Stimulated activated CD4-positive, alpha-beta T cell treated with anti-CD3 and anti-CD28 coated beads, Interleukin-1b, Interleukin-23, amount 100 ng/mL, for 4 hours (primary cell): ENCODE measurements at places on chromosomes 3 and 15.
A peak's percentile ranks its signal among the peaks of the same experiment; 100 is the strongest.

- no peak for DNase-seq
Observed at GRCh38 chr15:25931851-25932250, 68.7 kb upstream of the ATP10A start.

GRCh38 chr15:58478579-58478978, 46.8 kb downstream of the LIPC start:
- DNase-seq = no peak

DNA sequence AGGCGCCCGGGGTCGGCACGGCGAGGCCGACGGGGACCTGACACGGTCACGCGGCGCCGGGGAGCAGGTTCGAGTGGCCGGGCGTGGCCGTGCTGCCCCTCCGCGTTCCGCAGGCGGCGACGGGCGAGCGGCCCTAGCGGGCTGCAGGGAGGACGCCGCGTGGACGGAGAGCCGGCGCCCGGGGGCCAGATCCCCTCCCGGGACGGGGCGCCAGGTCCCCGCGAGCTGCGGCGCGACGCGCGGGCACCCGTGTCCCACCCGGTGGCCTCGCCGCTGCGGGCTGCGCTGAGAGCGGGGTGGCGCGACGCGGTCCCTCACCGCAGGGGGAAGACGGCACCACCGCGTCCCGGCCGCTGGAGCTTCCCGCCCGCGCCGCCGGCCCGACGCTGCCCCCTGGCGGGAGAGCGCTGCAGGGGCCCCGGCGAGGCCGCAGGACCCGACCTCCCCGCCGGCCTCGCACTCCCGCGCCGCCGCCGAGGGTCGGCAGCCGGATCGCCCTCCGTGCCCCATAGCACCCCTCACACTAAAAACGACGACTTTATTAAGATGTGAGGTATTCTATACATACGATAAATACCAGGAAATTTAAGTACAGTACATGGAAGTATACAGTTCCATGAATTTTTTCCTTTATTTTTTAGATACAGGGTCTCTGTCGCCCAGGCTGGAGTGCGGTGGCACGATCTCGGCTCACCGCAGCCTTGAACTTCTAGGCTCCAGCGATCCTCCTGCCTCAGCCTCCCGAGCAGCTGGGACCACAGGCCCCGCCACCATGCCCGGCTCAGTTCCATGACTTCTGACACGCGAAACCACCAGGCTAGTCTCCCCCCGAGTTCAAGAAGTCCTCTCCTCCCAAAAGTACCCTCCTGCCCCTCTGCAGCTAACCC, 1.3 kb upstream of the PIGZ start:
- peak; percentile 56 for DNase-seq

DNA sequence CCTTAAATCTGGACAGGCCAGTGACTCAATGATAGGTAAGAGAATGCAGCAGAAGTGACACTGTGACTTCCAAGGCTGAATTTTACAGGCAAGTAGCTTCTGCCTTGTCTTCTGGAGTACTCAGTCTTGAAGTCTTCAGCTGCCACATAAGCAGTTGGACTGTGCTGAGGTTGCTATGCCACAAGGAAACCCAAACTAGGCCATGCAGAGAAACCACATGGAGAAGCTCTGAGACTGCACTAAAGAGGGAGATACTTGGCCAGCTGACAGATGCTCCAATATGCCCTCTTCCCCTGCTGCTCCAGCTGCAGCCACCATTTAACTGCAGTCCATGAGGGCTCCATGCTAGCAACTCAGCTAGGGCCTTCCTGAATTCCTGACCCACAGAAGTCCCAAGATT, 119.4 kb upstream of the GADL1 start:
- DNase-seq = no peak

GRCh38 chr3:47628426-47628825, 49.8 kb upstream of the CSPG5 start:
- DNase-seq = no peak

DNA sequence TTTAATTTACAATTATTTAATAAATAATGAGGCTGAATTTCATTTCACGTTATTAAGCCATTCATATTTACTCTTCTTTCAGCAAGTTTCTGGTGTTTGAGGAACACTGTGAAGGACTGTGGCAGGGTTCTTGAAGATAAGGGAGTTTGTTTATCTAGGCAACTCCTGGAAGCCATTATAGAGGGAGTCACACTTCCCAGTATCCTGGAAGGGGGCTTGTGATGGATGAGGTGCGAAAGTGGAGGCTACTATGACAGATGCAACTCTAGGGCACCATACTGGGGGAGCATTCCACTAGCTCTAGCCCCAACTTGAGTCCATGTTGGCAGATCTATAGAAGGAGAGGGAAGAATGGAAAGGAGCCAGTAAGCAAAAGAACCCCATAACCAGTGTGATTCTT, 14.4 kb downstream of the CNOT10 start:
- DNase-seq = no peak

- no peak for DNase-seq
Observed at GRCh38 chr3:42007785-42008184, 45.9 kb upstream of the ULK4 start.

DNA sequence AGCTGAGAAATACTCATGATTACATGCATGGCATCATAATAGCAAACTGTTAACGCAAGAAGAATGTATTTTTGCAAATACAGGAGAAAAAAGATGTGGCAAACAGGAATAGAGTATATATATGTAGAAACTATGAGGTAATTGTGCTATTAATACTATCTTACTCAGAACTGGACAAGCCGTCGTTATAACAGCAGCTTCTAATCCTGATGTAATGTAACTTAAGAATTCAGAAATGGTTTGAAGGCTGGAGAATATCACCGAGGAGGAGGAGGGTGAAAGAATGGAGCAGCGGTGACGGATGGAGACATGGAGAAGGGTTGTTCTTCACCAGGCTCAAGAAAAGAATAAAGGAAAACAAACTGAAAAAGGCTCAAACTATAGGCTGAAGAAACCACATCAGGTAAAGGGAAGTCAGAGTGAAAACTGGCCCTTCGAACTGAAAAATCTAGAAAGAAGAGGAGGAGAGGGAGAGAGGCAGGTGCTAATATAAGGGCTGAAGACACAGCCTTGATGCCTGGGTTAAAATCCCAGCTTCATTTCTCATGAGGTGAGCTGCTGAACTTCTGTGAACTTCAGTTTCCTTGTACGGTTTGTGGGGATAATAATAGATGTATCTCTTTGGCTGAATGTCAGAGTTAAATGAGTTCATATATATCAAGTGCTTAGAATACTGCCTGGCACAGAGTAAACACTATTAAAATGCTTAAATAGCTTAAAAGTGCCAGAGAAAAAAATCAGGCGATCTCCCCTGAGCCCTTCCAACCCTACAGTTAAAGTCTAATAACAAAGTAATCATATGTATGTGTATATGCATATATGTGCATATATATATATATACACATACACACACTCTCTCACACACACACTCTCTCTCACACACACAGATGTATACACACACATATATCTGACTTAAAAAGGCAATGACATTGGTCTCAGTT, 43.9 kb downstream of the GOLIM4 start:
- DNase-seq = no peak

GRCh38 chr3:190014940-190015339, 105.8 kb downstream of the P3H2 start:
- DNase-seq = no peak

DNA sequence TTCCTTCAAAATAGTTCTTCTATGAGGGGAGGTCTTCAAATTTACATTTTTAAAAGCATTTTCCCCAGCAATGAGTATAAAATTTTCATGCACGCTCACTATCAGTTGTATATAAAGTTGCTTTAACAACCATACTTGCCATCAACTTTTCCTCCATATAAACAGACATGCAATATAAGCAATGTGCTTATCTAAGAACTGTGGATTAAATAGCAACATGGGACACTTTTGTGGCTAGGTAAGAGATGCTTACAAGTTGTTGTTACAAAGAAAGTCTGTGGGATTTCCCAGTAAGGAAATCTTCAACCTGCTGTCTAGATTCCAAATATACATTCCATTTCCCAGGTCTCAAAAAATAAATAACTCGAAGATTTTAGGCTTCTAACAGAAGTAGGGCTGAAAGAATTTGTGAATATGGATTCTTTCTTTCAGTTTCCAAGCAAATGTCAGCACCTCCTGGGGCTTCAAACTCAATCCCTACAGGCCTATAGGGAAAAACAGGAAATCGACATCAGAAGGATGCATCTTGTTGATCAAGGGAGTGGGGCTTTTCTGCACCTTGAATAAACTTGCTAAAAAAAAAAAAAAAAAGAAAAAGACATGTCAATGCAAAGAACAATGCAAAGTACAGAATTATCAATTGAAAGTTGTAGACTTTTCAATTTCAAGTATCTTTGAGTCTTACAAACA, 16.1 kb downstream of the TNIK start:
- no peak for DNase-seq

DNA sequence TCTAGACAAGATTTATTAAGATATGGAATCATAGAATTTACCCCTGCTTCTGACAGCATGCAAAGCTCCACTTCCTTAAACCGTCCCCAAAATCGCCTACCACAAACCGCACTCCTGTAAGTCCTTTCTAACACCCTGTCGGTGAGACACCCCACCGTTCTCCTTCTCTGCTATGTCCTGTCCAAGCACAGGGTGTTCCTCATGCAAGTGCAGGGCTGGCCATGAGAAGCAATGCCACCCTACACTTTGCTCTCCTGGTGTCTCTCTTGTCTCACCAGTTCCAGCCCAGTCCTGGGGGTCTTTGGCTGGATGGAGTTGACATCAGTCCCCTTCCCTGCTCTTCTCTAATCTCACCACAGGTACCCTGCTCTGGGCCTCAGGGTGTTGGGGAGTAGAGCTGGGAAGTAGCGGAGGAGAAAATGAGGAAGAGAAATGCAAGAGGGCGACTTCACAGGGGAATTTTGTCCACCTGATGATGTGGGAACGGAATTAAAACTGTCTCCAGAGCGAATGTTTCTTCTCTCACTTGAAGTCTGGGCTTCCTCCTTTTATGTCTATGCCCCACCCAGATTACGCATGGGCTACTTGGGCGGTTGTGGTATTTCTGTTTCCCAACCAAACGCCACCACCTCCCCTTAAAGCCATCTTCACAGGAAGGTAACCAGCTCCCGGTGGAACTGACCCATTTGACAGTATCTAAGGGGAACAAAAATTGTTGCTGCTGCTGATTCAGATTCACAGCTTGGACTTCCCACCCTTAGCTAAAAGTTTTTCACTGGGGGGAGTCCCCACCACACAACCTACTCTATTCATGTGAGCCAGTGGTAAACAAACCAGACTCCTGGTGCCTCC, 49.9 kb downstream of the CASR start:
- DNase-seq = no peak

- DNase-seq = no peak
Observed at GRCh38 chr15:73946046-73946721, 19.9 kb downstream of the LOXL1 start.

DNA sequence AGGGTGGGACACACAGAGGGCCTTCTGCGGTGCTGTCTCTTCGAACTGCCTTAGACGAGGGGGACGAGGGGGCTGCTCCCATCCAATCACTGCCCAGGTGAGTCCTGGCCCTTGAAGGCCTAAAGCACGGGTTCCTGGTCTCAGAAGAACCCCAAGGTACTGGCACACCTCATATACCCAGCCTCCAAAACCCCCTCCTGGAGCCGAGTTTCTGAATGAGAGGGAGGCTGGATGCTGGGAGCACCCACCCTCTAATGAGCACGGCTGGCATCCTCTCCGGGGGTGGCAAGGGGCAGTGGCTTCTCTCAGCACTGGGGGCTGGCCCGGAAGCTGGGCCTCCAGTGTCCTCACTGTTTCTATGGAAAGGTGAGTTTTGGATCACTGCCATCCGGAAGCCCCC, 165.6 kb downstream of the LRRK1 start:
- DNase-seq = no peak

DNA sequence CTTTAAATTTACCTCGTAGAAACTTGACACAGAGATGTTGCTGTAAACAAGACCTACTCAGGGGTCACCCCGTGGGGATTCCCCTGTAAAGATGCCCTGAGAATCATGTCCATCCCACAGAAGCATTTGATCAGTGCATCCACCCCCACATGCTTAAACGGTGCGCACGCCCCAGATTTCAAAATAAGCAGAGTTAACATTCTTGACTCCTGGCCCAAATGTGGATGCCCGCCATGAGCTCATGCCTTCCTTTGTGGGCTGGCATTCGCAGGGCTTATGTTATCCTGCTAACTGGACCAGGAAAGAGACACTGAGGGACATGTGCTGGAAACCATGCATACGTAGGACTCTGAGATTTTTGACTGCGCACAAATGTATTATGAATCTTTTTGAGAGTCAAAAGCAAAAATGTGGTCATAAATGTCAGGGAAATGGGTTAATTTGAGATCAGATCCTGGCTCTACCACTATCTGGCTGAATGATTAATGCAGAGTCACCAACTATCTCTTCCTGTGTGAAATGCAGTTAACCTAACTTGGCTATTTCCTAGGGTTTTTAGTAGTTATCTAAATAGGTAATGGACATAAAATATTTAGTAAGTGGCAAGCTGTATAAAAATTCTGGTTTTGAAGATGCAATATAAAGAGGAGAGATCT, 9.1 kb upstream of the TP63 start:
- DNase-seq = no peak

GRCh38 chr3:84987706-84988504, 29.1 kb downstream of the CADM2 start:
- no peak for DNase-seq

DNA sequence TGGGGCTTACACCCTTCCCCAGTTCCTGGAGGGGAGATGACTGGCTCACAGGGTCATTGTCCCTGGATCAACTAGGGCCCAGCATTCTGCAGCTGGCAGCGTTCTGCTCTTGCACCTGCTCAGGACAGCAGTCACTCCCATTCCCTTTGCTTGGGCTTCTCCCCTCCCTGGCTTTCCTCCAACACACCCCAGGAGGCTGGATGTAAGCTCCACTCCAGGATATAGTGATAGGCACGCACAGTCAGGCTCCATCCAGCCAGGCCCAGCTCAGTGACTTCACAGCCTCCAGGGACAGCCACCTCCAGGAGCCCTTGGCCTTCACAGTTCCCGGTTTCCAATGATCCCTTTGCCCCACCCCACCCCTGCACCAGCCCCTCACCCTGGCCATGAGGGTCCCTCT, 1.9 kb downstream of the SPTBN5 start:
- no peak for DNase-seq

DNA sequence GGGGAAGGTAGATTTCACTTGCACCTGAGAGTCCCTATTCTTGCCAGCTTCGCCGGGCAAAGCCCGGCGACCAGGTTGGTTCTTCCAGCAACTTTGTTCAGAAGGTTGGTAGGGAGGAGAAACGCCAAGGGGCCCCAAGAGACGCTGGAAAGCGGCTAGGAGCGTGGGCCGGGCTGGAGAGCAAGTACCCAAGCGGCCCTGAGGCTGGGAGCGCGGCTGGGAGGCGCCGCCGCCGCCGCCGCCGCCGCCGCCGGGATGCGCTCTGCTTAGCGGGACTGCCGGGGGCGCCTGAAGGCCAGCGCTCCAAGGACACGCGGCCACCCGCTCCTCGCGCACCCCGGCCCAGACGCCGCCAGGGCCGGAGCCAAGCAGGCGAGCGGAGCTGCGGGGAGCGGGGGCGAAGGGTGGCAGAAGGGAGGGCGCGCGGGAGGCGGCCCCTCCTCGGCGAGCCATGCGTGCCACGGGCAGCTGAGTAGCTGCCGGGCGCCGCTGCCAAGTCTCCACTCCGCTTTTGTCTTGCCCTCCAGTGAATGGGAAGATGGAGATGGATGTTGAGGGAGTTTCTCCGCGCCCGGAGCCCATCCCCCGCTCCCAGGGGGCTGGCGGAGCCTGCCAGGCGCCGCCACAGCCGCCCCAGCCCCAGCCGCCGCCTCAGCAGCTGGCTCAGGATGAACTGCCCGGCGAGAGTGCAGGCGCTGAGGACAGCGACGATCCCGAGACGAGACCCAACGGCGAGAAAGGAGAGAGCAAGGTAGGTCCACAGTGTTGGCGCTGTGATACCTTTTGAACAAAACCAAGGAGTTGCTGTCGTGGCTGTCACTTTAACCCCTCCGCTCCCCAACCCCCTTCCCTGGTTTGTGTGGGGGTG, 227.4 kb upstream of the AZI2 start:
- no peak for DNase-seq
